PC-3 (cell line): ENCODE measurements at places on chromosomes 11 and 22.

- no peak for DNase-seq
- H3K4me3 ChIP-seq, result no peak overlapping the region
- peak overlapping the region; percentile 97 for H3K27ac ChIP-seq
Measured at GRCh38 chr22:39092111-39092862, 4.8 kb upstream of the APOBEC3H start.

- no peak overlapping the region for H3K4me3 ChIP-seq
- H3K36me3 ChIP-seq, result peaks cover 5% of the 10 kb centered on the region; the same call in 1 of the 2 replicates
- DNase-seq, result no peak
- 0 out of 2 replicates have a peak, but pooled peaks cover 6% of the 10 kb centered on the region for H3K4me1 ChIP-seq
Measured at GRCh38 chr22:18091478-18091877, 13.7 kb downstream of the PEX26 start.

- no peaks in the 10 kb centered on the region; the same call in 1 of the 2 replicates for H3K27me3 ChIP-seq
- H3K4me1 ChIP-seq, result no peaks in the 10 kb centered on the region
- no peak overlapping the region for H3K4me3 ChIP-seq
- no peak overlapping the region for H3K27ac ChIP-seq
Measured at GRCh38 chr11:109870297-109870696, 222.9 kb upstream of the ZC3H12C start.

DNA sequence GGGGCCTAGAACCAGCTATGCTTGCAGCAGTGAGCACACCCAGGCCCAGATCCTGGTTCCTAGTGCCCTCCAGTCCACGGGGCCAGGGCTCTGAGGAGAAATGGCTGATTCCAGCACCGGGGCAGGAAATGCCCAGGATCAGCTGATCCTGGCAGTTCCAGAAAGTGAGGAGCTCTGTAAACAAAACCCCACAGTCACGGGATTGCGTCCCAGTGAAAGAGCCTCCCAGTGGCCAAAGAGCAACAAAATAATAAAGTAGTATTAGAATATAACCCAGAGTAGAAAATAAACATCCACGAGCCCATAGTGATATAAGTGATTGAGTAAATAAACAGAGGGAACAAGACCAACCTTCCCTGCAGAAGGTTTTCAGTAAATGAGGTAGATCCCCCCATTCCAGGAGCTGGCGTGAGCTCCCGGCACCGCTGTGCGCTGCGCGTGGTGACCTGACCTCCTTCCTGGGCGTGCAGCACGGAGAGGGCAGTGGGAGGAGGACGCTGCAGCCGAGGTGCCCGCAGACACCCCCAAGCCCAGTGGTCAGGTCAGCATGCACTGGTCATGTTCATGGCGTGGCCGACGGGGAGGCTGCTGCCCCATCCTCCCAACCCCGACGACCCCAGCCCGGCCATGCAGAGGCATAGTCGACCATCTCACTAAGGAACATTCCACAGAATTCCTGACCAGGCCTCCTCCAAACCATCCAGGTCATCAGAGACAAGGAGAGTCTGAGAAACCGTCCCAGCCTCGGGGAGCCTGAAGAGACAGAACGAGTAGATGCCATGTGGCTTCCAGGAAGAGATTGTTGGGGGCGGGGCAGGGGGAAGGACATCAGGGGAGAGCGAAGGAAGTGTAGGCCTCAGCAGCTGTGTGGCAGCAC is 19.8 kb downstream of the PTDSS2 start:
- peak; percentile 34 for DNase-seq
- H3K4me1 ChIP-seq, result peaks cover 7% of the 10 kb centered on the region; the same call in 1 of the 2 replicates
- H3K4me3 ChIP-seq, result 0 out of 2 replicates have a peak overlapping the region, but pooled peaks have one; percentile 31
- H3K27ac ChIP-seq, result no peak overlapping the region

DNA sequence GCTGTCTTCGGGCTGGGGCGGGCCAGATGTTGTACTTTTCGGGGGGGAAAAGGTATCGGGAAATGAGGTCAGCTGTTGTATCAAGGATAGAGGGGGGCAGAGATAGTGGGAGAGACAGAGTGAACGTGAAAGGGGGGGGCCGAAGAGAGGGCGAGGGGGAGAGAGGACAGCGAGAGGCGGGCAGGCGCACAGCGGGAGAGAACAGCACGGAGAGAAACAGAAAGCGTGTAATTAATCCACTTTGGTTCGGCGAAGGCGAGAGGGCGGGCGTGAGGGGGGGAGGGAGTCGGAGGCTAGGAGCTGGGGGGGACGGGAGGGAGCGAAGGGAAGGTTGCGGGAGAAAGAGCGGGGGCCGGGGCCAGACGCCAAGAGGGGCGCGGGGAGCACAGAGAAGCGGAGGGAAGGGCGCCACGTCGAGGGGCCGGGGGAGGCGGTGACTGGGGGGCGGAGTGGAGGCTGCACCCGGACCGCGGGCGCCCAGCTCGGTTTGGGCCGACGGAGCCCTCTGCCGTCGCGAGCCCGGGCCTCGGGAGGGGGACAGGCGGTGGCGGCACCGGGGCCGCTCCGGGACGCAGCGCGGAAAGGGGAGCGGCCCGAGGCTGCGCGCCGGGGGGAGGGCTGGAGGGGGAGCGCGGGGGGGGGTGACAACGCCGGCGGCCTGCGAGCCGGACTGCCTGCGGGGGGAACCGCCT is 612 bp downstream of the IGF2 start:
- peaks cover 30% of the 10 kb centered on the region for H3K27me3 ChIP-seq
- DNase-seq, result no peak
- no peak overlapping the region for H3K27ac ChIP-seq
- peaks cover 20% of the 10 kb centered on the region for H3K4me1 ChIP-seq
- peak overlapping the region; percentile 60 for H3K4me3 ChIP-seq

- no peak overlapping the region for H3K4me3 ChIP-seq
- no peaks in the 10 kb centered on the region for H3K27me3 ChIP-seq
- no peak for DNase-seq
- no peak overlapping the region for H3K27ac ChIP-seq
- no peaks in the 10 kb centered on the region for H3K4me1 ChIP-seq
Measured at GRCh38 chr11:91997226-91997625, 227.4 kb upstream of the FAT3 start.

- peak; percentile 40 for DNase-seq
- no peaks in the 10 kb centered on the region for H3K27me3 ChIP-seq
- H3K27ac ChIP-seq, result peak overlapping the region; percentile 75
- no peaks in the 10 kb centered on the region for H3K36me3 ChIP-seq
- peak overlapping the region; percentile 78 for H3K4me3 ChIP-seq
Measured at GRCh38 chr22:50531546-50531961, 1.7 kb upstream of the TYMP start.

GRCh38 chr22:37639070-37639760 is at the start of gene SH3BP1:
SH3BP1 (plus strand) TSS chr22:37639669; CDS start chr22:37639788, 119 bp downstream.
- peak; percentile 46 for DNase-seq
- H3K4me1 ChIP-seq, result peaks cover 9% of the 10 kb centered on the region; the same call in 1 of the 2 replicates
- H3K27ac ChIP-seq, result no peak within 1 kb of the TSS
- peak within 1 kb of the TSS; percentile 79 for H3K4me3 ChIP-seq
- no peaks in the 10 kb centered on the region for H3K36me3 ChIP-seq

GRCh38 chr11:98674390-98674789 is 346.4 kb upstream of the CNTN5 start:
- no peak overlapping the region for H3K27ac ChIP-seq
- no peaks in the 10 kb centered on the region for H3K27me3 ChIP-seq
- H3K4me3 ChIP-seq, result no peak overlapping the region
- DNase-seq, result no peak

- no peaks in the 10 kb centered on the region for H3K36me3 ChIP-seq
- no peaks in the 10 kb centered on the region for H3K4me1 ChIP-seq
- no peak overlapping the region for H3K4me3 ChIP-seq
- DNase-seq, result no peak
- H3K27me3 ChIP-seq, result no peaks in the 10 kb centered on the region
Measured at GRCh38 chr11:77346906-77347603, 45.6 kb upstream of the GDPD4 start.

DNA sequence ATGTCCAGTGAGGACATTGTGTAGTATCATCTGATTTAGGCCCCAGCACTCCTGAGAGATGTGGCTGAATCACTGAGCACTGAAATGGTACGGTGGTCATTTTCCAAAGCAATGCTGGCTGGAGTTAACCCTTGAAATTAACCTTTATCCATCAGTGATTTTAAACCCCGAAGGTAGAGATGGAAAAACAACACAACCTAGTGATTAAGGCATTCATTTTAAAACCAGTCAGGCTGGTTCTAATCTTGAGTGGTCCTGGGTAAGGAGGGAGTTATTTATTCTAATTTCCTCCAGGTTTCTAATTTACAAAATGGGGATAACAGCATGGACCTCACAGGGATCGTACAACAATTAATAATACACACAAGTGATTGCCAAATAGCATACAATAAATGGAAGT is 6.6 kb upstream of the CSNK2A3 start:
- no peak overlapping the region for H3K27ac ChIP-seq
- no peaks in the 10 kb centered on the region for H3K4me1 ChIP-seq
- H3K36me3 ChIP-seq, result no peaks in the 10 kb centered on the region
- no peaks in the 10 kb centered on the region for H3K27me3 ChIP-seq
- no peak for DNase-seq
- H3K4me3 ChIP-seq, result no peak overlapping the region

GRCh38 chr22:23110190-23110921 is 31.4 kb downstream of the RSPH14 start:
- H3K4me3 ChIP-seq, result no peak overlapping the region
- H3K27me3 ChIP-seq, result no peaks in the 10 kb centered on the region
- H3K36me3 ChIP-seq, result no peaks in the 10 kb centered on the region
- no peak overlapping the region for H3K27ac ChIP-seq

- H3K27me3 ChIP-seq, result no peaks in the 10 kb centered on the region
- no peak overlapping the region for H3K27ac ChIP-seq
- no peaks in the 10 kb centered on the region for H3K36me3 ChIP-seq
- H3K4me1 ChIP-seq, result peaks cover 38% of the 10 kb centered on the region
- DNase-seq, result no peak
- no peak overlapping the region for H3K4me3 ChIP-seq
Measured at GRCh38 chr11:121456151-121456550, 3.4 kb upstream of the SORL1-AS1 start.

DNA sequence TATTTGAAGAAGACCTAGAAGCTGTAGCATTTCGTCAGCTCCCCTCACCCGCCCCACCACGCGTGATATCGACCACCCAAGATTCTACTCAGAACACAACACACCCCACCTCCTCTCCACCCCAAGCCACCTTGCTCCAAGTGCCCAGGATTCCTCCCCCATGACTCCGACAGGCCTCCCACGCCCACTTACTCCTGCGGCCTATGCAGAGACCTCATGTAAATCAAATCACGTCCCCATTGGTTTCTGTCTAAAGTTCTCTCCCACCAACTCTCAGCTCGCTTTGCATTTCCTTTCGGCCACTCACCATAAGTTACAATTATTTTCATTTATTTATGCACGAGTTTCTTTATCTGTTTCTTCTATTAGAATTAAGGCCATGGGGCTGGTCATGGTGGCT is 11.0 kb downstream of the TMEM151A start:
- no peaks in the 10 kb centered on the region for H3K27me3 ChIP-seq
- H3K4me3 ChIP-seq, result no peak overlapping the region
- no peak for DNase-seq
- no peak overlapping the region for H3K27ac ChIP-seq
- no peaks in the 10 kb centered on the region for H3K4me1 ChIP-seq

DNA sequence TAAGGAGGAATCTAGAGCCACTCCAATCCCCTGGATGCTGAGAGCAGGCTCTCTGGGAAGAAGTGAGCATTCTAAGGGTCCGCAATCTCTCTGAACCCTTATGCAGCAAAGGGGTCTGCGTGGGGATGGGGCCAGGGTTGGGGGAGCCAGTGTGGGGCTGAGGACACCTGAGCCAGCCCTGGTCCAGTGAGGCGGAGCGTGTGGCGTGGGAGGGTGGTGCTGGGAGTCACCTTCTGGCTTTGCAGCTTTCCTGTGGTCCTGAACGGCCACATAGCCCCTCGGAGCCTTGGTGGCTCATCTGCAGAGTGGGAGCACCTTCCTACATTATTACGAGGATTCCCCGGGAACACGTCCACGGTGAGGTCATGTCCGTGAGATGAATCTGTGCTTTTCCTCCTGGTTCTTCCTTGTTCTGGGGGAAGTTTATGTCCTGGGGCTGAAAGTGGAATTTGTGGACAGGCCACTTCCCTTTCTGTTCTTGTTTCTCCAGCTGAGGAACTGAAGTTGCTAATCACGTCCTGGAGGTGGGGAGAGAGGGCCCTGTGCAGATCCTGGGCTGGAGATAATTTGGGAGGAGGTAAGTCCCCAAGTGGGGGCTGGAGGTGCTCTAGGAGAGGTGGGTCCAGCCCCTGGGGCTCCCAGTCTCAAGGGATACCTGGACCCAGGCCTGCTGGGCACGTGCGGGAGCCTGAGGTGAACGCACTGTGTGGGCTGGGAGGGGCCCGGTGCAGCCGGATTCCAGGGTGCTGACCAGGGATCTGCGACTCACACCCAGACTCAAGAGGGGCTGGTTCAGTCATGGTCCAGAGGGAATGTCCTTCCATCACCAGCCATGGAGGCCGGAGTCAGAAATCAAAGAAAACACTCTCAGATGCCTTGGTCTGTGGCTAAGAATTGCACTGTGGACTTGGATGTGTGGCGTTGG is 6.1 kb downstream of the MRGPRE start:
- H3K27ac ChIP-seq, result no peak overlapping the region
- H3K4me1 ChIP-seq, result no peaks in the 10 kb centered on the region
- no peaks in the 10 kb centered on the region for H3K36me3 ChIP-seq
- H3K27me3 ChIP-seq, result peaks cover 11% of the 10 kb centered on the region
- DNase-seq, result no peak

GRCh38 chr11:34791780-34792542 is 124.2 kb downstream of the APIP start:
- no peak overlapping the region for H3K4me3 ChIP-seq
- H3K4me1 ChIP-seq, result peaks cover 9% of the 10 kb centered on the region
- no peaks in the 10 kb centered on the region for H3K36me3 ChIP-seq
- DNase-seq, result no peak
- H3K27me3 ChIP-seq, result no peaks in the 10 kb centered on the region

DNA sequence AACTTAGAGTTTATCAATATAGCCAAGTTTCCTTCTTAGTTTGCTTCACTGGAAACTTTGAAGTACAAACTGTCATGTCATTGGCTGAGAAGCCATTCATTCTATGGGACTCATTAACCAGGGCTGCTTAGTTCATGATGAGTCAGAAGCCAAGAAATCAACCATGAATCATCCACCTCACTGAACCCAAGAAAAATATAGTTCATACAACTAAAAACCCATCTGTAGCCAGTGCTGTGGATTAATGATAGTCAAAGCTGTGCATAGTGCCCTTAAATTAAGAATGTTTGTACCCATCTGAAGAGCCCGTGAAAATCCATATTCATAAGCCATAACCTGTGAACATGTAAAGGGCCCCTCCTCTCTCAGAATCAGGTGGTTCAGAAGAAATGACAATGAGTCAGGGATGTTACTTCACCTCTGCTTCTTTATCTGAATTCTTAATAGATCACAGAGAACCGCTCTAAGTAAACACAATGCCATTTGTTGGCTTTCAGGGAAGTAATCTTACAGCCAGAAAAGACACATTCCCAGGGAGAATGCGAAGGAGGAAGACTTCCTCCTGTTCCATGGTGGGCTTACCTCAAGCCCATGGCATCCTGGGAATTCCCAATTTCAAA is 25.4 kb downstream of the MMP20 start:
- peaks cover 30% of the 10 kb centered on the region for H3K4me1 ChIP-seq
- peak; percentile 96 for DNase-seq
- no peaks in the 10 kb centered on the region for H3K36me3 ChIP-seq
- peak overlapping the region; percentile 91 for H3K27ac ChIP-seq
